ENCODE measurements at places on chromosomes 12 and 14.

DNA sequence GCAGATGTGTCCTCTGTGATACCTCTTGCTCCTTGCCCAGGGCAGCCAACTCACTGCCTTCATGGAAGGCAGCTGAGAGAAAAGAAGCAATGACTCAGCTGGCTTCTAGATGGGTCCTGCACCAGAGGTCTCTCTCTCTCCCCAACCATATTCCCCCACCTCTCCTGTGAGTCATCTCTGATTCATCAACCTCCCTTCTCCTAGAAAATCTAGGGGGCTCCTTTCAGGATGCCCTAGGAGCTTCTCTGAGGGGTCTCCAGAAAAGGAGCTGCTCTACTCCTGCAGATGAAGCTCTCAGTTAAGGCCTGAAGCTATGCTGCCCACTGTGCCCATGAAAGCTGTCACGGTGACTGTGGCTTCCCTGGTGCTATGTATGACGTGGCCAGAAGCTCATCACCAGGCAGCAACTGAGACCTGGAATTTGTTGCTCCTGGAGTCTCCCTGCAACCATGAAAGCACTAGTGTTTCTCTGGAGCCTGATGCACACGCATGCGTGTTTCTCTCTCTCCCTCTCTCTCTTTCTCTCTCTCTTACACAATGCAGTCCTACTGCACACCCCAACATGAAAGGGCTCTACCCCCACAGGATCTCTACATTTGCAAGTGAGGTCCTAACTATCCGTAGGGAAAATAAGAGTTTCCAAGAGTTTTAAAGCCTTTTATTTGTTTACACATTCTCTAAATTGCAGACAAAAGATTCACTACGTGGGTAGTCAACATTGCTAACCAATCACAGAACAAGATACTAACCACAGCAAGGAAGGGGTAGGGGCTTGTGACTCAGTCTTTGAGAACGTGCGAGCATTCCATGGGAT is 285.3 kb downstream of the DPF3 start:
- DNase-seq: no peak

DNA sequence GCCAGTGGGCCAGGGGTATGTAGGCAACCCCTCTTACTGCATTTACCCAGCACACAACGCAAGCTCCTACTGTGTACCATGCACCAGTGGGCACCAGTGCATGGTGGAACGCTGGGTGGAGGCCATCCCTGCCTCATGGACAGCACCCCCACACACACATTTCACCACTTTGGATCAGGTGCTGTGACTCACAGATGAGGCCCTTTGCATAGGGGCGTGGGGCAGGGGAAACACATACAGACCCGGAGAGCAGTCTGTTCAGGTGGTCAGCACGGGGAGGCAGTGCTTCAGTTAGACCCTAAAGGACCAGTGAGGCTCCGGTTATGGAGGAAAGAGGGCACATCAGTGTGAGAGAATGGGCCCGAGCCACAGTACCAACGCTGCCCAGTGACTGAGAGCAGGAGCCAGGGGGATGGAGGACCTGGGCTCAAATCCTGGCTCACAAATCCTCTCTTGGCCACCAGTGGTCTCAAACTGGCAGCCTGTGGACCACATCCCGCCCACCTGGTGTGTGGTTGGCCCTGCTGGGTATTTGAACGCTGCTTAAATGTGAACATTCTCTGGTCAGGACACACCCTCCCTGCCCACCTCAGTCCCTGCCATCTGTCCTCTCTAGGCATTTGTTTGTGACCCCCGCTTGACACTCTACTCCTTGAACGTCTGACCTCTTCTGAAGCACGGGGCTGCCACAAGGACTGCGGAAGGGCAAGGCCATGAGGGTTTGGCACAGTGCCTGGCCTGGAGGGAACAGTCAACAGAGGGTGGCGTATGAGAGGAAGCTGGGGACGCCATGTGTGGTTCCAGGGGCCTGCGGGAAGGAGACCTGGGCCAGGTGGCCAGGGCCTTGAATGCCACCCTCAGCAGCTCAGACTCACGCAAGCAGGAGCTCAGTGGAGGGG is 46.7 kb downstream of the FAM222A start:
- no peak for DNase-seq

GRCh38 chr12:132239796-132240668 is 89.4 kb downstream of the GALNT9 start:
- DNase-seq: no peak

- no peak for DNase-seq
These were observed 322.6 kb downstream of the CCDC91 start for GRCh38 chr12:28512876-28513275.

DNA sequence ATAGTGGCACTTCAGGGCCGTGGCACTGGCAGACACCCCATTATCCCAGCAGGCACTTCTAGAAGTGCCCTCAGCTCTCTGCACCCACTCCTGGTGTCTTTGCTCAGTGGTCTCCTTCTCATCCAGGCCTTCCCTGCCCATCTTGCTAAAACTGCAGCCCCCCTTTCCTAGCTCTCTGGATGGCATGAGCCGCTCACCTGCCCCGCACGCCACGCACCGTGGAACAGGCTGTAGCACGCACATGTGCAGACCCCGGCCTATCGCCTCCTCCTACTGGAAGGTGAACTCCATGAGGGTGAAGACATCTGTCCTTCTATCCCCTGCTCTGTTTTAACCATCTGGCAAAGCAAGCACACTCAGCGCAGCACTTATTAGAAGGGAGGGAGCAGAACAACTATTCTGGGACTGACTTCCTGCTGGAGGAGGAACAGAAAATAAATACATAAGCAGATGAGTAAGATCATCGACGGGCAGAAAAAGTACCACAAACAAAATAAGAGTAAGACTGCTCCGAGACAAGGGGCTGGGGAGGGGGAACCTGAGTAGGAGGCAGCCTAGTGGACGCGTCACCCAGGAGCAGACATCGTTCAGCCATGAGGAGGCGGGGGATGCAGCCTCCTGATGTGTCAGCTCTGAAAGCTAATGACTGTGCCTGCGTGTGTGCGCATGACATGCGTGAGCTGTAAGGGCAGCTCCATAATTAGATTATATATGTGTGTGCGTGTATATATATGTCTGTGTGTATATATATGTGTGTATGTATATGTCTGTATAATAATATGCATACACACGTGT is 7.8 kb upstream of the FZD10 start:
- DNase-seq: no peak

- DNase-seq: no peak
These were observed 16.1 kb downstream of the PPHLN1 start for GRCh38 chr12:42342028-42342427.

DNA sequence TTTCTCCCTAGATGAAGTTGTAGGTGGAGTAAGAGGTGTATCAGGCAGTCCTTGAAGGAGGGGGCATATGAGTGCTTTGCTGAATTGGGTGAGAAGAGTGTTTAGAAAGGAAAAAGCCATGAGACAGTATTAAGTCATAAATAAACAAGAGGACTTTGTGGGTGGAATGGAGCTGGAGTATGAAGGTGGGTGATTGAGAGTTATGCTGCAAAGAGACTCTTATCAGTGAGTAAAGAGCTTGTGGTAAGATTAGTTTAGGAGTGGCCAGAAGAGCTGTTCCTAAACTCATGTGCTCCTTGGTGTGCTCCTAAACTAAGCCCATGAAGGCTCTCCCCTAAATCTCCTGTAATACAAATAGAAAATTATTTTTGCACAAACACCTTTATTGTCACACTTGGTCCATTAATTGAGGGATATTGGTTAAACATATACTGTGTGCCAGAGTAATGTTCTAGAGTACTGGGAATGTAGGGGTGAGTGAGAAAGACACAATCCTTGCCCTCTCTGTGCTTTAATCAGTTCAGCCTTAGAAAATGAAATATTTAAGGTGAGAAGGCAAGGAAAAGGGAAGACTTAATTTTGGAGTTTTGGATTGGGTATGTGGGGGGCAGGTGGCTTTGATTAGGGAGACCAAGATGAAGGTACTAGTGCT is 9.8 kb downstream of the CHPT1 start:
- no peak for DNase-seq

DNA sequence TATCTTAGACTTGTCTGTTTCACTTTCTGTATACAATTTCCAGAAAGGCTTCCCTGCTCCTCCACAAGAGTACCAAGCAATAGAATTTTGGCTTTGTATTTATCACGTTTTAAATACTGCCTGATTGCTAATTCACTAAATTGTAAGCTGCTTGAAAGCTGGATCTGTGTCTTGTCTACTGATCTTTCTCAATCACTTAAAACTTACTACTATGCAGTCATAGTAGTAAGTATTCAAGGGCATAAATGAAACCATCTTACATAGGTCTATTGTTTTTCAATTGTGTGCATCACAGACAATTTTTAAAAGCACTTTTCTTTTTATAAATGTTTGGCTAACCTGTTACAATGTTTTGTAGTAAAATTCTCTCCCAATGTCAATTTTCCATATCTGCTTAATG is 1.2 kb upstream of the GLIPR1L2 start:
- DNase-seq: no peak

- DNase-seq: no peak
These were observed 324.5 kb downstream of the NELL2 start for GRCh38 chr12:44551631-44552030.

DNA sequence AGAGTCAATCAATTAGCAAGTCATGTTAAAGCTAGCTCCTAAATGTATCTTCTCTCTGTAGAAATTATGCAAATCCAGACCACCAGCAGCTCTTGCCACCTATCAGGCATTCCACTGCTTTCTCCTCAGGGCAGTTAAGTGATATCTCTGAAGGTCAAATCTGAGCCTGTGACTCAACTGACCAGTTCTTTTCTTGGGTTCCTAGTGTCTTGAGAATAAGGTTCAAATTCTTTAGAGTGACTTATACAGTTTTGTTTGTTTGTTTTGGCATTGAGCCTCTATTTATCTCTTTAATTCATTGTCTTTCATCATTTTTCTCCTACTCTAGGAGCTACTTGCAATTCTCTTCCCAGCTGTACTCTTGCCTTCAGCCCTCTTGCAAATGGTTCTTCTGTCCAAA is 2.5 kb upstream of the LRIG3 start:
- no peak for DNase-seq

DNA sequence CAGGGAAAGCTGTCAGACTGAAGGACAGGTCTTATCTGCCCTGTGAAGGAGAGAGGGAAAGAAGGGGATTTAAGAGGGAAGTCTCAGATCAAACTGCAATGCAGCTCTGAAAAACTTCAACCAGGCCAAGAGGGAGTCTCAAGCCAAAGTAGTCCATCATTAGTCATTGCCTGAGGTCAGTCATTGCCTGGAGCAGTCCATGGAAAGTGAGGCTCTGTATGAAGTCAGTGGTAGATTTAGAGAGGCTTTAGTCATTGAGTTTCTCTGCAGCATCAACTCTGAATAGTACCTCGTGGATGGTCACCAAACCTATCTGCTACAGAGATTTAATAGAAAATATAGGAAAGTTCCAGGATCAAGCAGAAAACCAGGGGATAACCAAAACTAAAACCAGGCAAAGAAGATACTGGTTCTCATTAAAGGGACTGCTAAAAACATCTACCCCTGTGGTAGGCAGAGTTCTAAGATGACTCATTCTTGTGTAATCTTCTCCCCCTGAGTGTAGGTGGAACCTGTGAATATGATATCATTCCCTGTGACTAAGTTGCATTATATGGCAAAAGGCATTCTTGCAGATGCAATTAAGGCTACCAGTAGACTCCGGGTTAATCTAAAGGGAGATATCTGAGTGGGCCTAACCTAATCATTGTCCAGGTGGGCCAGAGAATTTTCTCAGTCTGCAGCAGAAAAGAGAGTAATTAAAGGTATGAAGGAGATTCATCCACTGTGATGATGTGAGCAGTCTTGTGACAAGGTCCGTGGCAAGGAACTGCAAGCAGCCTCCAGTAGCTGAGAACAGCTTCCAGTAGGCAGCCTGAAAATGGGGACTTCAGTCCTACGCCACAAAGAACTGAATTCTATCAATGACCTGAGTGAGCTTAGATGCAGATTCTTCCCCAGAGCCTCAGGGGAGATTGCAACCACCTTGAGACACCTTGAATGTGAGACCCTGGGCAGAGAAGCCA is 123.1 kb downstream of the GALC start:
- no peak for DNase-seq

- no peak for DNase-seq
These were observed 4.1 kb downstream of the TEP1 start for GRCh38 chr14:20409226-20409625.

DNA sequence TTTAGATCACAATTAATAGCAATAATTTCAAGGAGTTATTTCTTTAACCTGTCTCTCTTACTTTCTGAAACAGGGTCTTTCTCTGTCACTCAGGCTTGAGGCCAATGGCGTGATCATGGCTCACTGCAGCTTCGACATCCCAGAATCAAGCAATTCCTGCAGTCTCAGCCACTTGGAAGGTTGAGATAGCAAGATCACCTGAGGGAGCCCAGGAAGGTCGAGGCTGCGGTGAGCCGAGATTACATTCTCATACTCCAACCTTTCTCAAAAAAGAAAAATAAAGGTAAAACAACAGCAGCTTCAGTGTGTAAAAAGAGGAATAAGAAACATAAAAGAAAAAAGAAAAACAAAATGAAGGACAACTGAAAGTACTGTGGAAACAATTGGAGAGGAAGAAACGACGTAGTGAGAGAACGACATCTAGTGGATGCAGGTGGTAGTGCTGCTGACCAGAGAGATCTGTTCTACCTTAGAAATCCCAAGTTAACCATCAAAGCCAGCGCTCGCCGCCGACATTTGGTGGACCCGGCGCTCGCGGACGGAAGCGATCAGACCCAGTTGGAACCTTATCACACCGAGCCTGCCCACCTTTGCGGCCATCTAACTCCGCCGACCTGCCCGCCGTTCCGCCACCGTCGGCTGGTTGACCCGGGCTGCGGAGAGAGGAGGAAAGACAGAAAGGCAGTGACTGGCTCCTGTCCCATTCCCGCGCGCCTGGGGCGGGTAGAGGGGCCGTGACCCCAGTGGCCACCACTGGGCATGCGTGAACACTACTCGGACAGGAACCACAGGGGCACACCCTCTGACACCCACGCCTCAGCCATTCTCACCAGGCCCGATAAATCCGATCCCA is 196.1 kb downstream of the ALG10 start:
- DNase-seq: peak; percentile 38

DNA sequence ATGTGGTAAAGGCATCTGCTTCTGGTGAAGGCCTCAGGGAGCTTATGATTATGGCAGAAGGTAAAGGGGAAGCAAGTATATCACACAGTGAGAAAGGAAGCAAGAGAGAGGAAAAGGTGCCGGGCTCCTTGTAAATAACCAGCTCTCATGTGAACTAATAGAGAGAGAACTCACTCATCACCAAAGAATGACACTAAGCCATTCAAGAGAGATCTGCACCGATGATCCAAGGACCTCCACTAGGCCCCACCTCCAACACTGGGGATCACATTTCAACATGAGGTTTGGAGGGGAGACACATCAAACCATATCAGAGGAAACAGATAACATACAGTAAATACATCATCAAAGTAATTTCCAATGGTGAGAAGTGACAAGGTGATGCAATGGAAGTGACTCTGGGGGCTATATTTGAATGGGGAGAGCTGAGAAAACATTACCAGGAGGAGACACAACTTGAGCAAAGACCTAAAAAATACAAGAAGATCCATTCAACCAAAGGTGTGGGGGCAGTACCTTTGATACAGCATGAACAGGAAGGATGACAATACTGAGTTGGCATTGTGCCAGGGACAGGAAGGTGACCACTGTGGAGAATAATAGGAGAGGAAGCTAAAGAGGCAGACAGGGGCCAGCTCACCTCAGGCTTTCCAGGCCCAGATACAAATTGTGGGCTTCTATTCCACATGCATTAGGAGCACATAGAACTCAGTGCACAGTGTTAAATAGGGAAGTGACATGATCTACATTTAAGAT is 134.4 kb upstream of the GRIP1 start:
- DNase-seq: no peak

GRCh38 chr12:5452569-5452968 is 20.7 kb downstream of the NTF3 start:
- DNase-seq: no peak

- DNase-seq: no peak
These were observed 21.8 kb upstream of the GXYLT1 start for GRCh38 chr12:42166501-42166900.

Data from psoas muscle (tissue), 8 donors.